ENCODE measurements at places on chromosomes 1 and 21.

DNA sequence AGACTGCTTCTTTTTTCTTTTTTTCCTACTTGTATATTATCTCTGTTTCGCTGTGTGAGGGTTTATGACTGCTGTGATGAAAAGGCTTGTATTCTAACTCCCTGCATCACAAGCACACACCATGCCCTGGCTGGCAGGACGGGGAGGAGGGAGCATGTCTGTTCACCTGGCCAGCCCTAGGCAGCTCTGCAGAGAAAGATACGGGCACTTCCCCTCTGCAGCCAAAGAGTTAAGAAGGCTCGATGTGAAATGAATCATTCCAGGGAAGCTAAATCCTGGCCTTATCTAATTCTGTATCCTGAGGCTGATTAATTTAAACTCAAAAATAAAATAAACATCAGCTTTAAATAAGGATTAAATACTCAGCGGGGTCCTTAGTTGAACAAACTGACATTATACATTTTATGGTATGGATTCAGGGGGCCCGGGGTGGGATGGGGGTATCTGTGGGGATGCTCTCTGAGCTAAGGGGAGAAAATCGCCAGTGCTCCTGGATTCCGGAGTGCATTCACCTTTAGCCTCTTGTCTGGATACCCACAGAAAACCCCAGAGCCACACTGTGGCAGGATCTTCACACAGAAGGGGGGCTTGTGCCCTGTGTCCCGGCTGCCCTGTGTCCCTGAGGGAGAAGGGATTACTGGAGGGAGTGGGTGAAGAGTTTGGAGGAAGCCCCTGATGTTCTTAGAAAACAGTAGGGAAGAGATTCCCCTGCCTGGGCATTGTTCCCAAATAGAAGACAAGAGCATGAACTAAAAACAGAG is 321.5 kb downstream of the NPHP4 start:
- no peak for DNase-seq

- DNase-seq: no peak
These were observed 46.8 kb upstream of the C1orf198 start for GRCh38 chr1:230915078-230915477.

DNA sequence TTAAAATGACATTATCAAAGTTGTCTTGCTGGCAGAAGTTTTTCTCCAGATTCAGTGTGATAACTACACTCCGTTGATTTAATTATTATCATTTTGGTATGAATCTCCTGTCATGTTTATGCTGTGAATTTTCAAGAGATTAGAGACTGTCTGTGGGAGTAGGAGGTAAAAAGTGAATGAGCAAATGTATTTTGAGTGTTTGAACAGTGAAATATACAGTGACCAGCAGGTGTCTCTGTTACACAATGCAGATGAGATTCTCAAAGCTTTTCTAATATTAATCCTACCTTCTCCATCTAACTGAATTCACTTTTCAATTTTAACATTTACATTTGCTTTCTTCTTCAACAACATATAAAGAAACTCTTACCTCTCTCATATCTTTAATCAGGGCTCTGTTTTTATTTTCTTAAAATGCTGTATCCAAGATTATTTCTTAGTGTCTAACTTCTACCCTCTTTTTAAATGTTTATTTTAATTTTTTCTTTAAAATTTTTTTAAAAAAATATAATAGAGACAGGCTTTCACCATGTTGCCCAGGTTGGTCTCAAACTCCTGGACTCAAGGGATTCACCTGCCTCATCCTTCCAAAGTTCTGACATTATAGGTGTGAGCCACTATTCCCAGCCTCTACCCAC is 20.9 kb upstream of the HSPA13 start:
- DNase-seq: peak; percentile 6

GRCh38 chr1:7042322-7043190 is 257.3 kb downstream of the CAMTA1 start:
- peak; percentile 19 for DNase-seq

- DNase-seq: no peak
These were observed 19.0 kb upstream of the C1orf174 start for GRCh38 chr1:3918966-3919611.

DNA sequence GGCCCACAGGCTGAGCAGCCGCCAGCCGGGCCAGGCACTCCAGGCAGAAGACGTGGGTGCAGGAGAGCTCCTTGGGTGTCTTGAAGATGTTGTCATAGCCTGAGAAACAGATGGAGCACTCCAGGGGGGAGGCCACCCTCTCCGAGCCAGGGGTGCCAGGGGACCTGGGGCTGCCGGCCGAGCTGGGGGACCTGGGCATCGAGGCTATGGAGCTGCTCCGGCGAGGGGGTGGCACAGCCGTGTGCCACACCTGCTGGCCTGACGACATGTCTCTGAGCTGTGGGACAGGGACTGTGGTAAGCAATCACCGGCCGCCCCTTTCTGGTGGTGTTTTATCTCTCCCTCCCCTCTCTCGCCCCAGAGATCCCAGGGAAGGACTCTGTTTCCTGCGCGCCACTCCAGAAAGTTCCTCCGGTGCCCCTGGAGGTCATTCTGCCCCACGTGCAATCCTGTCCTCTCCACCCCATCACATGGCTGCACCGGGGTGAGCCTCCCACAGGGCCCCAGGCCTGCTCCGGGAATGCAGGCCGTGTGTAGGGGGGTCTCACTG is 1.7 kb downstream of the RNF223 start:
- no peak for DNase-seq

- DNase-seq: no peak
These were observed 277.5 kb upstream of the ADAMTS5 start for GRCh38 chr21:27244352-27244751.

GRCh38 chr1:20837554-20838192 is 50.6 kb upstream of the HP1BP3 start:
- no peak for DNase-seq

- no peak for DNase-seq
These were observed 69.2 kb upstream of the MAGI3 start for GRCh38 chr1:113320972-113321680.

DNA sequence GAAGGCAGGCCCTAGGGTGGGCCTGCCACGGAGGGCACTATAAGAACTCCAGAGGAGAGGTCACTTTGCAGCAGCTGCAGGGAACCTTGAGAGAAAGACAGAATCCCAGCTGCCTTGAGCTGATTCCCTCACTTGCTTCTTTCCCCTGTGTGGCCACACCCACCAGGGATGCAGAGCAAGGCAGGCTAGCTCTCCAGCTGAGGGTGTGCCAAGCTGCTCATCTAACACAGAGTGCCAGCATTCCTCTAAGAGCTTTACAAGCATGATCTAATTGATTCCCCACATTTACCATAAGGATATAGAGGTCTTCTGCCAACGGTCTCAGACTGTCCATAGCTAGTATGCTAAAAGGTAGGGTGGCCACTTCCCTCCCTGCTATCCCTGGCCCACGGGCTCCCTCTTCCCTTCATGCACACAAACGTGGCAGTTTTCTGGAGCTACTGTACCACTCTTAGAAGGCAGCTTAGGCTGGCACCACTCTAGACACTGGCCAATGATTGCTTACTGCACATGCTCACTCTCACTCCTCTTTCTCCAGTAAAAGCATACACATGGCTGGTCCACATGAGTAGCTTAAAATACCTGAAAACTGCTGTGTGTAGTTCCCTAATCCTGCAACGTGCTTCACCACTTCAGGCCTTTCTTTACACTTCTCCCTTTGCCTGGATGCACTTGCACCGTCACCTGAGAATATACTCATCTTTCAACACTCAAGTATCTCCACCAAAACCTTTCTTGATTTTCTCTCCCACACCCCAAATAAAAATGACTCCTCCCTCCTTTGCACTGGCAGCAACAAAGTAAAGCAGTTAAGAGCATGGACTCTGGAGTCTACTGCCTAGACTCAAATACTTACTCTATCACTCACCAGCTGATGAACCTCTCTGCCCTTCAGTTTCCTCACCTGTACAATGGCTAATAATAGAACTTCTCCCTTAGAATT is 57.7 kb downstream of the DMAP1 start:
- DNase-seq: no peak

All from H54 (cell line).